ENCODE measurements at places on chromosomes 6 and 20.

- DNase-seq: peak; percentile 38
Measured at GRCh38 chr6:89023591-89024441, 56.7 kb upstream of the PNRC1 start.

DNA sequence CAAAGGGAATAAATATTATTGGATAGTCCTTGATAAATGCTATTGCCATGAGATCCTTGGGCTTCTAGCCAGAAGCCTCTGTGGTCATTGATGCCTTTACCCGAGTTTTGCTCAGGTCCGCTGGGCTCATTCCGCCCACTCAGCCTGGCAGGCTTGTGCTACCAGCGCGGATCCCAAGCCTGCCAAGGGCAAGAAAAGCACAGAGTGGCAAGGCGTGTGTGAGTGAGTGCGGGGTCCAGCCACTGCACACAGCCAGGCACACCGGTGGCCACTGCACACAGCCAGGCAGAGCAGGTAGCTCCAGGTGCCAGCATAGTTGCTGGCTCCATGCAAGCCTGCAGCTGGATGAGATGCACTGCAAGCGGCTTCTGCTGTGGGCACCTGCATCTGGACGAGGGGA, 38.7 kb downstream of the STK38 start:
- DNase-seq: no peak

DNA sequence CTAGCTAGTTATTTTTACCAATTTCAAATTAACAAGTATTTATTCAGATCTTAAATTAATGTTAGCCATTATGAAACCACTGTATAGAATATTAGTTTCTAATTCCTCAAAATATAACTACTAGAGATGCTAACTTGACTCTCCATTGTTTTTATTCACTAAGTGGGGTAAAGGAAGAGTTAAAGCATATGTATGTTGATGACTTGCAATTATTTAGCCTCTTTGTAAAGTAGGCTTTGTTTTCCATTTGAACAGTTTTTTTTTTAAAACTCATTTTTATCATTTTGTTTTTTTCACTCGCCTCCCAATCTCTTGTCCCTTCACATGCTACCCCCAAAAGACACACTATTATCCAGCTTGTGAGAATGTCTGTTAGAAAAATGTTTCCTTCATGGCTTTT, 3.3 kb downstream of the FAM162B start:
- no peak for DNase-seq

DNA sequence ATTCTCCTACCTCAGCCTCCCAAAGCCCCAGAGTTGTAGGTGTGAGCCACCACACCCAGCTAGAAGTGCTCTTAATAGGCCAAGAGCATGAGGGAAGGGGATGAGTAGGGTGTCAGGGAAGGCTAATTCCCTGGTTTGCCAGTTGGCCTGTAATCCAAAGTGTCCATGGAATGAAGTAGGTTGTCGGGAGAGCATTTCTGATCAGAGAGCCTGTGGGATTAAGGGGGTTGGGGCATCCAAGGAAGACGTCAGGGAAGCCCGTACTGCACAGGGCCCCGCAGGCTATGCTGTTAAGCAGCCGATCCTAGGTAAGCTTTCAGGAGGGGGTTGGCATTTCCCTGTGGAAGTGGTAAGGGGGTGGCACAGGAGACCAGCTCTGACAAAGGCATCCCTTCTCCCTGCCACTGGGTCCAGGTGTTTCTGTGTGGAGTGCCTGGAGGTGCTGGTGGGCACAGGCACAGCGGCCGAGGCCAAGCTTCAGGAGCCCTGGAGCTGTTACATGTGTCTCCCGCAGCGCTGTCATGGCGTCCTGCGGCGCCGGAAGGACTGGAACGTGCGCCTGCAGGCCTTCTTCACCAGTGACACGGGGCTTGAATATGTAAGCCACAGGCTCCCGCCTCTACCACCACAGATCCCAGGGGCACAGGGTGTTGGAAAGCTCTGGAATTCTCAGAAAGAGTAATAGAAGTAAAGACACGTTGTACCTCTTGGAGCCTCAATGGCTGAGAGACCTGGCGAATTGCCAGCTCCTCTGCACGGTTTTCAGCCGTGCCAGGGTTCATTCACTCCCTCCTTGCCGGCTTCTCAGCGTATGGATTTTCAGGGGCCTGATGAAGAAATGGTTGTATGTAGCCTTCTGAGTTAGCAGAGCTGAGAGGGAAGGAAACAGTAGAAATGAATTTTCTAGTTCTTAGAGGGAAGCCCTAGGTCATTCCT, 21.4 kb upstream of the MAPRE1 start:
- no peak for DNase-seq

- no peak for DNase-seq
Measured at GRCh38 chr6:143331362-143331761, 119.1 kb downstream of the ADAT2 start.

Measured in cerebellar cortex (tissue), 1 donor.